Activated CD8-positive, alpha-beta T cell treated with anti-CD3 and anti-CD28 coated beads for 36 hours (primary cell): ENCODE measurements at places on chromosomes 6 and 20.

DNA sequence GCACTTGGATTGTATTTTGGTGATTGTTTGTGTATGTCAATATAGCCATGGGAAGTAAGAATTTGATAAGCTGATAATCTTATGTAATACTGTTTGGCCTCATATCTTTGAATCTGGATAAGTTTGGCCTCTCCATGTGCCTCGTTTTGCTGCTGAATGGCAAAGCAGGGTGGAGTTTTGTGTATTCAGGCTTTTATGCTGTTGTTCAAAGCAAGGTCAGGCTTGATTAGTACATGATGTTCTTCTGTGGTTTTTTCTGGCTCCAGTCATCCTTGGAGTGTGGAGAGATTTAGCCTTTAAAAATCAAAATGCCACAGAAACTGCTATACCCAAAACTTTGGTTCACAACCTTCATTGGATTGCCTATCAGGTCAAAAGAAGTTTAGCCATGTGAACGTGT, 728.9 kb upstream of the GJE1 start:
- DNase-seq = no peak

- no peak for DNase-seq
Measured at GRCh38 chr6:88008411-88008810, 39.2 kb upstream of the SPACA1 start.

GRCh38 chr6:22455378-22455777, 114.0 kb upstream of the HDGFL1 start:
- DNase-seq = no peak

- DNase-seq = no peak
Measured at GRCh38 chr6:71199736-71200135, 88.9 kb upstream of the OGFRL1 start.

- no peak for DNase-seq
Measured at GRCh38 chr6:164015088-164015484, 600.6 kb downstream of the QKI start.

DNA sequence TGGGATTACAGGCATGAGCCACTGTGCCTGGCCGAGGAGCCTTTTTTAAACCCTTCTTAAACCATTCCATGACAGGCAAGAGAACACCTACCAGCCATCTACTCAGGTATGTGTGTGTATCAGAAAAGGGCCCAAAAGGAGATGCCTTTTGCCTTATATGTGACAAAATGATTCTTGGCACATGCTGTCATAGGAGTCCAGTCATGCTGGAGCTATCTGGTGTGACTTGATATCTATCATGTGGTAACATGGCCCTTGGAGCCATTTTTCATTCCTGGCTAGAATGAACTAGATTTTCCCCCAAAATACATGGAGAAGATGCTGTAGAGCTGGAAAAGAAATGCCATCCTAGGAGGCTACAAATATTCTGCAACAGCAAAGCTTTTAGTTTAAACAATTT, 129.1 kb downstream of the DST start:
- no peak for DNase-seq

- DNase-seq = no peak
Measured at GRCh38 chr6:104326173-104327001, 533.3 kb downstream of the HACE1 start.

GRCh38 chr20:45100563-45101245, at the start of gene KCNS1:
KCNS1 (minus strand) TSS chr20:45101127; CDS start chr20:45099236, 1,891 bp downstream.
- DNase-seq = no peak

GRCh38 chr6:167127785-167128531, 5.1 kb downstream of the CCR6 start:
- DNase-seq = no peak

DNA sequence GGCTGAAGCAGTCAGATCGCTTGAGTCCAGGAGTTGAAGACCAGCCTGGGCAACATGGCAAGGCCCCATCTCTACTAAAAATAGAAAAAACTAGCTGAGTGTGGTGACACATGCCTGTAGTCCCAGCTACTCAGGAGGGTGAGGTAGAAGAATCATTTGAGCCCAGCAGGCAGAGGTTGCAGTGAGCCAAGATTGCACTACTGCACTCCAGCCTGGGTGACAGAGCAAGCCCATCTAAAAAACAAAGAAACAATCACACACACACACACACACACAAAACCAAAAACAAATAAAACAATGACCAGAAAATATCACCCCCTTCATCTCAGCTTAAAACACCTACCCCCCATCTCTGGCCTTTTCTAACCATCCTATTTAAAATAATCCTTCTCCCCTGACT, 68.0 kb downstream of the BTBD9 start:
- peak; percentile 14 for DNase-seq

GRCh38 chr20:40160097-40160550, 528.9 kb downstream of the MAFB start:
- DNase-seq = peak; percentile 40

- no peak for DNase-seq
Measured at GRCh38 chr6:73309535-73309784, 44.6 kb downstream of the DPPA5 start.

DNA sequence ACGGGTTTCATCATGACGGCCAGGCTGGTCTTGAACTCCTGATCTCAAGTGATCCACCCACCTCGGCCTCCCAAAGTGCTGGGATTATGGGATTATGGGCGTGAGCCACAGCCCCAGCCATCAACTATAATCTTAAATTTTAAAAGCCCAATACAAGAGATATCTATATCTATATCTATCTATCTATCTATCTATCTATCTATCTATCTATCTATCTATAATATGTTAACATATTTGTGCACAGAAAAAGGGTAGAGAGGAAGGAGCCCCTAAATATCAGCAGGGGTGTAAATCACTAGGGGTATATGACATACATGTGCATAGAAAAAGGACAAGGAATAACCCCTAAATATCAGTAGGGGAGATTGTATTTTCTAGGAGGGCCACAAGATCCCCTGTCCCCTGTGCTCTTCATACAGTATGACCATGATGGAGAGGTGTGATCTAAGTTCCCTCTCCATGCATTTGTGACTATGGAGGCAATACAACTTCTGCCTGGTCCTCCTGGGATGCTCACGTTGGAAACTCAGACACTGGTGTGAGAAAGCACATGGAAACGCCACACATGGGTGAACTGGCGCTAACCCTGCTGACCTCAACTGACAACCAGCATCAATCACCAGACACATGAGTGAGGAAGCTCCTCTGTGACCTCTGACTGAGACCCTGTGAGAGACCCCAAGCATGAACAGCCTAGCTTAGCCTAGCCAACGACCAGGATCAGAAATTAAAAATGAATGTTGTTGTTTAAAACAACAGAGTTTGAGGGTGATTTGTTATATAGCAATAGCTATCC, 1.2 kb upstream of the SPATS1 start:
- no peak for DNase-seq

- no peak for DNase-seq
Measured at GRCh38 chr20:61998343-61999121, 67.1 kb downstream of the TAF4 start.

DNA sequence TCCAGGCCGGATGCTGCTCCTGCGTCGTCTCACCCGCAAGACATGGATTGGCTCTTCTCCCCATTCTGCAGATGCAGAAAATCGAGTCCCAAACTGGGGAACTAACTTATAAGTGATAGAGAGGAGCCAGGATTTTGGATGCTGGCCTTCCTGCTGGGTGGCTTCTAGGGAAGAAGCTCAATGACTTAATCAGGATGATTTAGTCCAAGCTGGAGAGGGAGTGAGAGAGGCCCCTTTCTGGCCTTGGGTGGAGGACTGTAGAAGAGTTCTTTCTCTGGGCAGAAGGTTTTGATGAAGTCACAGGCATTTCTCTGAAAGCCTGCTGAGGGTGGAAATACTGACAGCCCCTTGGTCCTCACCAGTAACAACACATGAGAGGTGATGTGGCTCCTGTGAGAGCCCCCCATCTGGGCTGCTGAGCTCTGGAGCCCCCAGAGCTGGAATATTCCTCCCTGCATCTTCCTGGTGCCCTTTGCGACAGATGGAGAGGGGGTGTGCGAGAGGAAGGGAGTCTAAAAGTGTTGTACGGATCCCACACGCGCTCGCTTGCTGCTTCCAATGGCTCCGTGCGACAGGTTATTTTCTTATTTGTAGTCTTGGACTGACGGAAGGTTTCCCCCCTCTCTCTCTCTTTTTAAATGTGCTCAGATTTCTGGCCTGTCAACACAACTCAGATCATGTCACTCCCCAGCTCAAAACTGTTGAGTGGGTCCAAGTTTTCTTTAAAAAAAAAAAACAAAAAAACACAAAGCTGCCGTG, 3.5 kb downstream of the SIRPA start:
- no peak for DNase-seq

DNA sequence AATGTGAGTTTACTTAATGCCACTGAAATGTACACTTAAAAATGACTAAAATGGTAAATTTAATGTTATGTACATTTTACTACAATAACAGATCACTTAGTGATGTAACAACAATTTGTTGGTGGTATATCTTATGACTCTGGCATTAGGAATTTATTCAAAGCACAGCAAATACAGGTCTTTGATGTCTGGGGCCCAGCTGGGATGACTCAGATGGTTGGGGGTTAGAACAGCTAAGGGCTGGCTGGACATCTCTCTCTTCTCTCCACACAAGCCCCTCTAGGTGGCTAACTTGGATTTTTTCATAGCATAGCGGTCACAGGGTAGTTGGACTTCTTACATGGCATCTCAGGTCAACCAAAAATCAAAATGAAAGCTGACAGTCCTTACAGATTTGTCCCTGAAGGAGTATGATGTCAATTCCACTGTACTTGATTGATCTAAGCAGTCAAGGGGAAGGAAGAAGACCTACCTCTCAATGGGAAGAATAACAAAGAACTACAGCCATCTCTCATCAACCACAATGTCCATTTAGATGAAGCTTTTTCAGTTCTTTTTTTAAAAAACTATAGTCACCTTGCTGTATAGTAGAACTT, 37.5 kb upstream of the LCA5 start:
- no peak for DNase-seq

- no peak for DNase-seq
Measured at GRCh38 chr6:21462519-21462852, 131.1 kb upstream of the SOX4 start.

GRCh38 chr20:63590218-63591146, 16.4 kb upstream of the HELZ2 start:
- no peak for DNase-seq

GRCh38 chr6:46821458-46821881, 28.3 kb downstream of the MEP1A start:
- no peak for DNase-seq

GRCh38 chr20:44038681-44039123, 124.0 kb downstream of the TOX2 start:
- DNase-seq = no peak

DNA sequence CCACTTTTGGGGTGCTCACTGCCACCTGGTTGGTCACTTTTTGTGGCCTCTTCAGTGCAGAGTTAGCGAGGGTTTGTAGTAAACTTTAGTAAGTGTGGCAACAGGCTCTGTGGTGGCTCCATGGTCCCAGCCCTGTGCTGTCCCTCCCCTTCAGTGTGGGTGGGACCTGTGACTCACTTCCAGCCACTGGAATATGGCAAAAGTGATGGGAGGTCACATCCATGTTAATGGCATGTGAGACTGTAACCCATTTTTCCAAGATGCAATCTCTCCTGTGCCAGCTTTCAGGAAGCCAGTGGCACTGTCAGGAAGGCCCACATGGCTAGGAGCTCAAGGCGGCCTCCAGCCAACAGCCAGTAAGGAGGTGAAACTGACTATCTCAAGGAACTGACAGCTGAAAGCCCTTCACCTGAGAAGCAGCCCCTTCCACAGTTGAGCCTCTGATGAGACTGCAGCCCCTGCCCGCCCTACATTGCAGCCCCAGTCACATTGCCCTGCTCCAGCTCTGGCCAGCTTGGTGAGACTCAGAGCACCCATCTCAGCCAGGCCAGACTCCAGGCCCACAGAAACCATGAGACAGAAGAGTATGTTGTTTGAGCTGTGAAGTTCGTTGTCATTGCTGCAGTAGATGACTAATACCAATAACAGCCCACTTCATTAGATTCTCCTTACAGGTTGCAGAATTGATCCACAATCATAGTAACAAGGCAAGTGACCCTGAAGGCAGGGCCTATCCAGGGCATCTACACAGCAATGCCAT, 13.1 kb upstream of the CST7 start:
- DNase-seq = no peak

- DNase-seq = no peak
Measured at GRCh38 chr6:15948930-15949900, 179.7 kb upstream of the MYLIP start.

DNA sequence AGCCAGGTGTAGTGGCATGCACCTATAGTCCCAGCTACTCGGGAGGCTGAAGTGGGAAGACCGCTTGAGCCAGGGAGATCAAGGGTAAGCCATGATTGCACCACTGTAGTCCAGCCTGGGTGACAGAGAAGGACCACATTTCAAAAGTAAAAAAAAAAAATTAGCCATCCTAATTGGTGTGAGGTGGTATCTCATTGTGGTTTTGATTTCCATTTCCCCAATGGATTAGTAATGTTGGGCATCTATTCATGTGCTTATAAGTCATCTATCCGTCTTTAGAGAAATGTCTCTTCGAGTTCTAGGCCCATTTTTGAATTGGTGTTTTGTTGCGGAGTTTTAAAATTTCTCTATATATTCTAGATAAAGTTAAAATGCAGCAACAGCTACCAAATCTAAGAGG, 21.7 kb downstream of the ABHD12 start:
- no peak for DNase-seq

DNA sequence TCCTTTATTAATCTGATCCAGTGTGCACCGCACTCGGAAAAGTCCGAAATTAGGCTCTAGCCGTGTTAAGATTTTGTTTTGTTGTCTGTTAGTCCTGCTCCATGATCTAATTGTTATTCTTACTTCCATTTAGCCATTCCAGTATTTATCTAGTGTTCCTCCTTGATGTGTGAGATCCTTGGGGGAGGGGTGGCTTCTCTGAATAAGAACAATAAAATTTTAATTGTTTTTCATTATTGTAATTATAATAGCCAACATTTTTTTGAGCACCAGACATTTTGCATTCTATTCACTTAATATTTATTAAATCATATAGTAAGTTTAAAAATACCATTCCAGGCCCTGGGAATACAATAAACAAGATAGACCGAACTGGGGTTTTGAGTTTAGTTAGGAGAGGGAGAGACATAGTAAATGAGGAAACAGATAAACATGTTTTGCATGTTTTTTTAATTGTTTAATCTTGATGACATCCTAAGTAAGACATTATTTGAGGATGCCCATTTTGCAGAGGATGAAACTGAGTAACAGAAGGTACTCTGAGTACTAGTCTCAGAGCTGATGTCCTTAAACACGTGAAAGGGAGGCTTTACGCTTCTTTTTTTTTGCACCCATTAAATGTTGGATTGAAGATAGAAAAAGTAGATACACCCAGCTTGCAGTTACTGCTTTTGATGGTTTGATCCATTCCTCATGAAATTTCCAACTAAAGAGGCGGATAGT, 1.2 kb downstream of the CBFA2T2 start:
- DNase-seq = no peak

GRCh38 chr6:134117409-134117808, 65.0 kb upstream of the SLC2A12 start:
- DNase-seq = peak; percentile 24

DNA sequence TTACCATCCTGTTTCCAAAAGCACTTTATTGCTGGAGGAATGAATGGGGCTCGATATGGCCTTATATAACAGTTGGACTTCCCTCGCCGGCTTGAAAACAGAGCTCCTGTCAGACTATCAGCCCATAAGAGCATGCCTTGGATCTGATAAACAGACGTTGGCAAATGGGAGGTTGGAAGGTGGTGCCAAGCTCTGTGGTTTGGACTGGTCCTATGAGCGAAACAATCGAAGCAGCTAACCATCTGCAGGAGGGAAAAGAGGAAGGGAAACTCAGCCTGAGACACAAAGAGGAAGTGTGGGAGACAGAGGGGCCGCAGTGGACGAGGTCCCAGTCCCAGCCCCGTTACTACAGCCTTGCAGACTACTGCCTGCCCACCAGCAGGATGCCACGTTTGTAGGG, 92.9 kb downstream of the TFAP2C start:
- DNase-seq = no peak

- no peak for DNase-seq
Measured at GRCh38 chr6:27956941-27957340, at the start of gene OR2B6. OR2B6 (plus strand) TSS chr6:27957241; CDS start chr6:27957241, 0 bp downstream.

GRCh38 chr20:38293491-38294065, 10.4 kb upstream of the BPI start:
- no peak for DNase-seq
